ENCODE measurements at places on chromosomes 13 and 19.

DNA sequence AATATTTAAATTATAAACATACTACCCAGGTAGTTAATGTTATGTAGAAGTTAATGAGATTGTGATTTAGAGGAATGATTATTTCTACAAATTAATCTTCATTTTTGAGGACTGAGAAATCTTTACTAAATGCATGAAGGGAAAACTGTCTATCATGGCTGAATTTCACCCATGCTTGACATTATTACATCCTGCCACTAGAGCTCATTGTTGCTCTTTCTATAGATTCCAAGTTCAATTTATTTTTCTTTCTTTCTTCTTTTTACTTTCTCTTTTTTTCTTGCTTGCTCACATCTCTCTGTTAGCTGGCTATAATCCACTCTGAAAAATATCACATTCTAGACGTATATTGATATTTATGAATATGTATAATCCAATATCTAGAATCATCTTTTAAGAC is 505.0 kb upstream of the KLHL1 start:
- no peak for DNase-seq

DNA sequence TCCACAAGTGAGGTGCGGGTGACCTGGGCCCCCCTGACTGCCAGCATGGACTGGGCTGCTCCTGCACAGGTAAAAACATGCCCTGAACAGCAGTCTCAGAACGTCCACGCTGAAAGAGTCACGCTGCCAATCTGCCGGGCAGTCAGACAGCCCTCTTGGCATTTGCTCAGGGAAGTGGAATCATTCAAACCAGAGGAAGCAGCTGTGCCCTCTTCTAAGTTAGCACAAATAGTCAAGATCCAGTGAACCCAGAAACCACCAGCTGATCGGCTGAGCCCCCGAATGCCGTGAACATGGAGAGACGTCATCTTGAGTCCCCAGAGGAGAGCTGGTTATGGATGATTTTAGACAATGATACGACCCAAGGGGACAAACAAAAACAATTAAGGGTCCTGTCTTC is 34.4 kb downstream of the KLF2 start:
- no peak for DNase-seq

DNA sequence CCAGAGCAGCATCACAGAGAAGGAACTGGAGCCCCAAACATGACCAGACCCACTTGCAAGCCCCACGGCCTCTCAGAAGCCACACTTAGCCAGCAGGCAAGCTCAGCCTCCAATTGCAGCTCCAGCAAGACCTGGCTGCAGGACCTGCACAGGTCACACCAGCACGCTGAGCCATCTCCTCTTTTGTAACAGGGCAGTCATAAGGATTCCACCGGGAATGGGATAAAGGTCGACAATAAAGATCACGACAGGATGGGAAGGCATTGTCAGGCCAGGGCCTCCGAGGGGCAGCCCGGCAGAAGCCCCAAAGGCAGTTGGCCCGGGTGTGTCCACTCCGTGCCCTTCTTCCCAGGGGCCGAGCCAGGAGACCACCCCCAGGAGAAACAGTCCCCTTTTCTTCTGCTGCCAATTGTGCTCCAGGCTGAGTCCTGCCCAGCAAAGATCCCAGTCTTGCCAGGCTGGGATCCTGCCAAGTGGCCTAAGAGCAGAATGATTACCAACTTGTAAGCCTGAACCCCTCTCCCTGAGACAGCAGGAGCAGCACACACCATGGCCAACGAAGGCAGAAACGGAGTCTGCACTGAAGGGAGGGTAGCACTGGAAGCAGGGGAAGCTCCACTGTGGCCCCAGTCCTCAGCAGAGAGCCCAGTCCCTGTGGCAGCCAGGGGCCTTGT is 12.5 kb downstream of the PEPD start:
- DNase-seq, result no peak

DNA sequence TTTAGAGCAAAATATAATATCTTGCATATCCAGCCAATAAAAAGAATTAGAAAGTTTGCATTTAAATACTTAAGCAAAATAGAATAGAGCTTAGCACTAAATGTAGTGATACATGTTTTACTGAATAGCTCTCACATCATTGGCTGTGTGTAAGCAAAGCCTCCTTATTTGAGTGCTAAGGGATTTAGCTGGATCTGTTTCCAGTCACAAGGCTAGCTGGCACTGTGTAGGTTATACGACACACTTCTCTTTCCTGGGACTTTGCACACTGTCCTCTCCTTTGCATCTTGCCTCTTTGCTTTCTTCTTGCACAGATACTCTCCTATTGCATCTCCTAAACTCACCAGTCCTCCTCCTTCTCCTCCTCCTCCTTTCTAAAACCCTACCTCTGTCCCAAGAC is 423.8 kb downstream of the KLF5 start:
- DNase-seq, result no peak

- DNase-seq, result no peak
Measured at GRCh38 chr19:33687481-33688170, 65.9 kb downstream of the CHST8 start.

GRCh38 chr19:6224308-6224675 is 55.5 kb downstream of the MLLT1 start:
- no peak for DNase-seq

DNA sequence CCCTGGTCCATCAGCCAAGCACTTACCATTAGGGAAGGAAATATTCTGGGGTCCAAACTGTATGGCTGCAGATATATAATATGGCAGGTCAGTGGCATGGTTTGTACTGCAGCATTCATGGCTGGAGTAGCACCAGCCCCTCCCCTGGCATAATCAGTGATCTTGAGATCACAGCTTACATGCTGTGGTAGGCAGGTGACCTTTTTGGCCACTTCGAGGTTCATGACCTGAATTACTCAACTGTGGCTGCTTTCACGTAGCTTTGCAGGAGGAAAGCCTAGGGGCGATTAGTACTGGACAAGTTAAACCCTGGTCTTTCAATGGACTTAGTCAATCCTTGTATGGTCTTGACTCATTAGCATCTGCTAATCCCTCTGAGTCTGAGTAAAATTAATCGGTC is 169.8 kb downstream of the SPRY2 start:
- DNase-seq, result no peak

GRCh38 chr13:74046431-74046830 is 87.8 kb downstream of the KLF12 start:
- DNase-seq, result no peak

DNA sequence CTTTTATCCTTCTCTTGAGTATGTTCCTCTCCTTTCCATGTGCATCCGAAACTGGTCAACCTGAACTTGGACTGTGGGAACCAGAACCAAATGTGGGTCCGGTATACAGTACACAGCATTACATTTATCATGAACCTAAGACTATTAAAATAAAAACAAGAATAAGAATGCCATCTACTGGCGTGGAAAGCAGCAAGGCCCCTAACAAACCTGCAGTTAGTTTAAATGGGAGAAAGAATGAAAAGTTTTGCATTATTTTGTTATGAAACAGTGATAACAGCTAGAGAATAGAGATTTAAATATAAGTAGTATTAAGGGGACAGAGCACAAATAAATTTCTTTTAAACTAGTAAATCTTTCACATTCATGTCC is 159.5 kb downstream of the RBM26 start:
- DNase-seq, result no peak

GRCh38 chr19:28737021-28737895 is 475.7 kb downstream of the UQCRFS1 start:
- no peak for DNase-seq

GRCh38 chr13:109271555-109272541 is 514.5 kb downstream of the IRS2 start:
- DNase-seq, result no peak

DNA sequence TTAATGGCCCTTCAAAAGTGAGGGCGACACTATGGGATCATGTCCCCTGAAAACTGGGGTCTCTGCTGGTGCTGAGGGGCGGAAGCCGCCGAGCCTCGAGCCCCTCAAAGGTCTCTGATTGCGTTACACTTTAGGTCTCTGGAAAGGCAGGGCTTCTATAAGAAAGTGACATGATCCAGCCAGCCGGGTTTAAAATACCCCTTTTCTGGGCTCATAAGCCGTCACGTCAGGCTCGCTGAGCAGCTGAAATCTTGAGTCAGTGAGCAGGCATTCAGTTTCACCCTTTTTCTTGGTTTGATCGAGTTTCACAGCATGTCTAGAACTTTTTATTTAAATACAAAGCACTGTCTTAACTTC is 600 bp upstream of the HMGB1 start:
- DNase-seq, result no peak

DNA sequence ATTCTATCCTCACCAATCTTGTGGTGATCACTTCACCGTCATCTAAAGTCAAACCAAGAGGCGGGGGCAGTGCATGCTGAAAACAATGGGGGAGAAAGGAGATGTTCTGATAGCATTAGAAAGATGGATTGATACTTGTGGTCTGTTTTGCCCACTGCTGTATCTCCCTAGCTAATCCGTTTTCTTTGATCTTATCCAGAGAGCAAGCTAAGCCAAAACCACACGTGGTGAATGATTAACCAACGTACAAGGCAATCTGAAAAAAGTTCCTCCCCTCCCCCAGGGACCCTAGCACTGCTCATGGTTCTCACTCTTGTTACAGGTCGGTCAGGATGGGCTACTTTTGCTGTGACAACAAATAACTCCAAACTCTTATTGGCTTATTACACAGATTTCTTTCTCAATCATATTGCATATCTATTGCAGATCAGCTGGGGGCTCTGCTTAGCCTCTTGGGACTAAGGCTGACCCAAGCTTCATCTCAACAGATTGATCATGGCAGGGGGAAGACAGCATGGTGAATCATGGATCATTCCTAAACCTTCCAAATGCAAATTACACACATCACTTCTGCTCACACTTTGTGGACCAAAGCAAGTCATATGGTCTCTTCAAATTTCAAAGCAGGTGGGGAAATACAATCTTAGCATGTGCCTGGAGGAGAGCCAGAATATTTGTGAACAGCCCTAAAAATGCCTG is 11.9 kb upstream of the C13orf42 start:
- DNase-seq, result no peak

- DNase-seq, result no peak
Measured at GRCh38 chr19:1103132-1103707, 574 bp upstream of the GPX4 start.

GRCh38 chr19:43561139-43561970 is 14.0 kb downstream of the XRCC1 start:
- DNase-seq, result no peak

- DNase-seq, result no peak
Measured at GRCh38 chr13:37534181-37534580, 64.4 kb downstream of the POSTN start.

GRCh38 chr19:41552558-41552957 is 23.4 kb upstream of the CEACAM21 start:
- DNase-seq, result no peak

DNA sequence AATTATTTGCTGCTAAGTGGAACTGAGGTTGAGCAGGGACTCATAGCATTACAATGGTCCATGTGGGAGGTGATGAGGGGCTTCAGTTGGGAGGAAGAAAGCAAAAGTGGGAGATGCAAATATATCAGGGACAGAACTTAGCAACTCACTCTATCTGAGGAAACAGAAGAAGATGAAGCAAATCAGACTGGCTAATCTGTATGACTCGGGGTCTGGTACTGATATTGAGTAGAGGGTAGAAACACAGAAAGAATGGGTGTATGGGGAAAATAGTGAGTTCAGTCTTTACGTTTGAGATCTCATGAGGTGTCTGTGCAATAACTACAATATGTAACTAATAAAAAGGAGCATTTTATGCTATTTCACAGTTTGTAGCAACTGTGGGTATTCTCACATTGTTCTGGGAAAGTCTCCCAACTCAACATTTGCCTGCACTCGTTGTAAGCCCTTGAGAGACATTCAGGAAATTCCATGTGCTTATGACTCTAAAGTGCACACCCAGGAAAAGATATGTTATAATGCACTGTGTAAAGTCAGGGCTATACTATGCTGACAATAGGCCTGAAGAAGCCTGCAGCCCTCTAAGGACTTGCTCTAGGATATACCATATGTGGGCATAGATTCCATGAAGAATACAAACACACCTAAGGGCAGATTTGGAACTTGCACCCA is 183.5 kb downstream of the SPRY2 start:
- DNase-seq, result no peak

GRCh38 chr19:55116232-55116858 is 1.1 kb downstream of the PPP1R12C start:
- peak; percentile 78 for DNase-seq

GRCh38 chr13:75641026-75641425 is 4.9 kb downstream of the LMO7 start:
- no peak for DNase-seq

DNA sequence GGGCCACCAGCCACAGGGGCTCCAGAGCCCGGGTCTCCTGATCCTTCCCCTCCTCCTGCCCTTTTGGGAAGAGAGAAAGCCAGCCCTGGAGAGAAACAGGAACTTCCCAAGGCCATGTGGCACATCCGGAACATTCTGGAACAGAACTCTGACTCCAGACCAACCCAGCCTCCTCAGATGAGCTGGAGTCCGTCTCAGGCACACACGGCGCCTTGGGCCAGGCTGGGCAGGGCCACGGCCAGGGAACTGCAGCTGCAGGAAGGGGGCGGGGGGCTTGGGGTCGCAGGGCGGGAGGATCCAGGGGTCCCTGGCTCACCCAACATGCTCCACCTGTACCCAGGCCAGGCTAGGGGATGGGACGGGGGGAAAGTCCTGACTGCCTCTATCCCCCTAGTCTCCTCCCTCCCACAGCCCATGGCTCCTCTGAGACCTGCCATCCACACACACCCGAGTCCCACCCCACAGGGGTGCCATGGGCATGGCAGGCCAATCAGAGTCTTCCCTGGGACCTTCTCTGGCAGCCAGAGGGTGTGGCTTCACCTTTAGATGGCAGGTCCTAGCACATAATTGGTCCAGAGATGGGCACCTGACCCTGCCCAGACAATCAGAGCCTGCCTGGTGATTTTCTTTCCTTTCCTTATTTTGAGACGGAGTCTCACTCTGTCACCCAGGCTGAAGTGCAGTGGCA is 22.9 kb downstream of the SBNO2 start:
- DNase-seq, result no peak

GRCh38 chr13:93715866-93716265 is 489.3 kb downstream of the GPC6 start:
- DNase-seq, result no peak

DNA sequence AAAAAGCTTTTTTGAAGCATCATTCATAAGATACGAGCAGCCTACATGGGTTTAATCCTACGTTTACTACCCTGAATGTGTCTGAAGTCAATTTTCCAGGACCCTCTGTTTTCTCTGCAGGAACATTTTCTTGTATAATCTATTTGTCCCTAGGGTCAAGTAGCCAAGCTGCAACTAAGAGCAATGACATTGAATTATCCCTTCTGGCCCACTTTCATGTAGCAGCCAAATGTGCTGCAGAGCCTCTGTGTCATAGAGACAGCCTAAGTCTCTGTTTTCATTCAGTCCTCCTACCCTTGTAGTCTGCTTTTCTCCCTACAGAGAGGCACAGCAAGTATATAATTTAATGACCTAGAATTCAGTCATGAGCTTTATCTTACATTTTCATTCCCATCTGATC is 82.1 kb downstream of the ZAR1L start:
- no peak for DNase-seq

- DNase-seq, result no peak
Measured at GRCh38 chr13:26941345-26942174, 181.0 kb upstream of the GPR12 start.

- DNase-seq, result no peak
Measured at GRCh38 chr13:36261011-36261410, 36.6 kb downstream of the CCDC169 start.

All from posterior cingulate gyrus (tissue), 11 donors.